Smooth muscle cell of bladder (primary cell): ENCODE measurements at places on chromosomes 5 and 9. TPM values are rescaled to one million over a fixed set of nuclear protein-coding genes. Genes with fewer than 3 reads are reported as not detected.

SLC2A6 gene
- 12.9 and 14.1 TPM in 2 replicates for total RNA-seq

PCDHB12 gene
- 0.09 and 0.43 TPM in 2 replicates for total RNA-seq

GLRA1 gene
- not detected in 2 replicates for total RNA-seq

SLC36A2 gene
- not detected in 2 replicates for total RNA-seq

PCDHGB5 gene
- total RNA-seq, result 15.9 and 19.9 TPM in 2 replicates

DND1 gene
- total RNA-seq, result 0.14 TPM in 1 of 2 replicates, not detected in the other

FOXD4L4 gene
- 0.14 and 0.18 TPM in 2 replicates for total RNA-seq

IFNB1 gene
- total RNA-seq, result not detected in 2 replicates

GPR150 gene
- 0.28 TPM in 2 replicates for total RNA-seq

SPATA31A3 gene
- not detected in 2 replicates for total RNA-seq

ECSCR gene
- total RNA-seq, result 0.14 and 0.37 TPM in 2 replicates

CEP78 gene
- 4.8 and 9.5 TPM in 2 replicates for total RNA-seq

ADGRD2 gene
- not detected in 2 replicates for total RNA-seq

C5orf15 gene
- total RNA-seq, result 41.4 and 46.8 TPM in 2 replicates

PCDHB4 gene
- total RNA-seq, result 0.09 and 0.14 TPM in 2 replicates

ATP10B gene
- 0.14 TPM in 1 of 2 replicates, not detected in the other for total RNA-seq

CCNO gene
- not detected in 2 replicates for total RNA-seq

EPB41L4B gene
- total RNA-seq, result under 0.01 and 0.09 TPM in 2 replicates

CKMT2 gene
- 4.1 and 17.4 TPM in 2 replicates for total RNA-seq

NOP16 gene
- 10.0 and 16.5 TPM in 2 replicates for total RNA-seq

LCN2 gene
- total RNA-seq, result not detected in 2 replicates

DOCK8 gene
- under 0.01 and 0.18 TPM in 2 replicates for total RNA-seq

SLC25A46 gene
- total RNA-seq, result 87.9 and 94.1 TPM in 2 replicates

ADAMTS12 gene
- total RNA-seq, result 29.9 and 34.2 TPM in 2 replicates

GARNL3 gene
- total RNA-seq, result 1.3 and 1.9 TPM in 2 replicates

NUTM2F gene
- not detected in 2 replicates for total RNA-seq

WHRN gene
- 1.1 and 2.3 TPM in 2 replicates for total RNA-seq

BTNL3 gene
- not detected in 2 replicates for total RNA-seq

BTNL8 gene
- not detected in 2 replicates for total RNA-seq

RAB3C gene
- total RNA-seq, result under 0.01 TPM in 1 of 2 replicates, not detected in the other
